ENCODE measurements at places on chromosomes 13 and 19.
A peak's percentile ranks its signal among the peaks of the same experiment; 100 is the strongest.

DNA sequence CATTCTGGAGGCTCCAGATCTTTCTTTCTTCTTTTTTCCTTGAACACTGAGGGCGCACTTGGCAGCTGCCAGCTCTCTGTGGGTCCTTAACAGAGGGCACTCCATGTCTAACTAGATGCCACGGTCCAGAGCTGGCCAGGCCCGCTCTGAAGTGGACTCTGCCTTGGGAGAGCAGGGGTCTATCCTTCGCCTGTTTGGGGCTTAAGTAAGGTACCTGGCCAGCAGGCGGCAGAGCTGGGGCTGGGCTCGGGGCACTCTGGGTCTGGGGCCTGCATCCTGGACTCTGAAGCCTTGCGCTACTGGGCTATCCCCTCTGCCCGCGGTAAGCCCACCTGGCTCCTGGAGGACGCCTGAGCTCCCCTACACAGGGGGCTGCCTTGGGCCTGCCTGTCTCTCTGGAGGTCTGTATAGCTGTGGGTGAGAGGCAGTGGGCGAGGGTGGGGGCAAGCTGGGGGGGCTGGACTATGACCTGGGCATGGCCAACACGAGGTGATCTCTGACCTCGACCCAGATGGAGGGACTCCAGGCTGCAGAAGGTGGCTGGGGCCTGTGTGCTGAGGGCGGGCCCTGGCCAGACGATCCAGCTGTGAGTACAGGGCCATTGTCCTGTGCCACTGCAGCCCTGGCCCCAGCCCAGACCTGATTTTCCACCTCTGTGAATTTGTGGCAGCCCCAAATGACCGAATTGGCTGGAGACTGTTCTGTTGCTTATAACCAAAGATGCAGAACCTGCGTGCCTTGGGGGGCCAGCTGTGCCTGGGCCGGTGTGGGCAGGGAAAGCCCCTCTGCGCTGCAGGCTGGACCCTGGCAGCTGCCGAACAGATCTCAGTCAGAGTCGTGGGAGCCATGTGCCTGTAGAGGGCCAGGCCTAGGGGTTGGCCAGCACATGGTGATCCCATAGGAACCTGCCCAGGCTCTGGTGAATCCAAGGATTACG, 26.5 kb downstream of the CEBPG start:
- no peak for DNase-seq

DNA sequence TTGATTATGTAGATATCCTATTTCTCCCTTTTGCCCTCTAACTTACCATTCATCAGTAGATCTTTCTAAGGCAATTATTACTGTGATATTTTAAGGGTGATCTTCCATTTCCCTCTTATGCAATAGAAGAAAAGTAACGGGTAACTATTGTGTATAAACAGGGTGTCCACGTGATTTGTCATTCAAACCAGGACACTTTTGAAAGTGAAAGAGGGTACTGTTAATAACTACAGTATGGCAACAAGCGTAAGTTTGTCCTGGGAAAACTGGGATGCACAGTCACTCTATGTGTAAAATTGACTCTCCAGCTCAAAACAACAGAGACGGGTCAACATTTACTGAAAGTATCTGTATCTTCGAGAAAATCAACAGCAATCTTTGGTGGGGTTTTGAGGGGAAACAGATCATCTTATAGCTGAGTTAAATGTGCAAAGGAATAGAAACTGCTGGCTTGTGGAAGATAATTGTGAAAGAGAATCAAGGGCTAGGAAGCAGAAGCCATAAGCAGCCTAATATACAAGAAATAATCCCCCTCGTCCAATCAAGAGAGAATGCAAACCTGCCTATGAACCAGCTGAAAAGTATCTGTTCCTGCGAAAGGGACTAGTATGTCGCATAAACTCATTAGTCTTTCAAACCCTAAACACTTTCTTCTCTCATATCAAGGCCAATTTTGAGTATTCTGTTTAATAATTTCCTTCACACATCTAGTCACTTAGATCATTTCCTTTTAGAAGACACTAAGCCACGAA, 126.7 kb downstream of the FOXO1 start:
- no peak for DNase-seq

- DNase-seq = peak; percentile 85
Observed at GRCh38 chr13:48644951-48645350, 8.8 kb upstream of the CYSLTR2 start.

DNA sequence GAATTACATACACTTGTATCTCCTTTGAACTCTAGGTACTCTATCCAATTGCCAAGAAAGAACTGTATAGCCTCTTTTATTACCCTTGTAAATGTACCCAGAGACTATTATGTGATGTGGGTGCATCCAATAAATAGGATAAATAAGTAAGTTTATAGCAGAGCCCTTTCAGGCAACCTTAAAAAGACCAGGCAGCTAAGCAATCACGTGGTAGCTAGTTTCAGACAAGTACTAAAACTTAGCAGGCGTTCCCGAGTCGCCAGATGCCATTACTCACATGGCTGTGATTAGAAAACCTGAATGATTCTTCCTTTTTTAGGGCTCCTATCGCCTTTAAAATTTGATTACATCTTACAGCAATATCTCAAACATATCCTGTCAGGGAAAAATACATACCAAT, 1303.0 kb downstream of the EFNB2 start:
- DNase-seq = no peak

Measured in NCI-H524 (cell line).